Bronchus fibroblast of lung (primary cell): ENCODE measurements at places on chromosomes 7 and 10. TPM values are rescaled to one million over a fixed set of nuclear protein-coding genes. Genes with fewer than 3 reads are reported as not detected.

Gene BEND7
- total RNA-seq = 0.34 and 0.74 TPM in 2 replicates

Gene FBXL13
- total RNA-seq = 0.30 and 0.34 TPM in 2 replicates

Gene CUBN
- 0.17 and 0.89 TPM in 2 replicates for total RNA-seq

Gene PSD
- total RNA-seq = 0.67 and 1.9 TPM in 2 replicates

Gene NRCAM
- total RNA-seq = 3.0 and 4.2 TPM in 2 replicates

Gene OPALIN
- total RNA-seq = not detected in 2 replicates

Gene AOAH
- total RNA-seq = not detected in 2 replicates

Gene SLC16A9
- total RNA-seq = 1.3 and 2.0 TPM in 2 replicates

Gene KCNH2
- total RNA-seq = 0.15 TPM in 1 of 2 replicates, not detected in the other

Gene KCTD7
- total RNA-seq = 3.7 and 5.7 TPM in 2 replicates

Gene PHF14
- 9.5 and 11.6 TPM in 2 replicates for total RNA-seq

Gene LRRN3
- 0.59 and 0.84 TPM in 2 replicates for total RNA-seq

Gene IKZF1
- total RNA-seq = not detected in 2 replicates

Gene TMEM236
- total RNA-seq = not detected in 2 replicates

Gene NOM1
- 7.6 and 7.9 TPM in 2 replicates for total RNA-seq

Gene AASS
- 11.6 and 12.9 TPM in 2 replicates for total RNA-seq

Gene ZNF503
- total RNA-seq = 13.4 and 17.0 TPM in 2 replicates

Gene SFXN3
- total RNA-seq = 31.1 and 38.2 TPM in 2 replicates

Gene CLDN3
- total RNA-seq = not detected in 2 replicates

Gene CYP2C19
- not detected in 2 replicates for total RNA-seq

Gene ZNF487
- 1.9 and 4.2 TPM in 2 replicates for total RNA-seq

Gene TSPAN15
- total RNA-seq = under 0.01 and 0.30 TPM in 2 replicates

Gene TCERG1L
- not detected in 2 replicates for total RNA-seq

Gene FAM25A
- total RNA-seq = not detected in 2 replicates

Gene ADK
- 32.3 and 32.6 TPM in 2 replicates for total RNA-seq

Gene OLAH
- total RNA-seq = under 0.01 TPM in 1 of 2 replicates, not detected in the other

Gene ARHGAP22
- 28.9 and 32.4 TPM in 2 replicates for total RNA-seq

Gene ACTL6B
- not detected in 2 replicates for total RNA-seq

Gene IDI2
- not detected in 2 replicates for total RNA-seq

Gene C10orf53
- not detected in 2 replicates for total RNA-seq

Gene TRIM74
- total RNA-seq = under 0.01 TPM in 1 of 2 replicates, not detected in the other

Gene SLC12A9
- 17.1 and 18.0 TPM in 2 replicates for total RNA-seq

Gene ABCB1
- not detected in 2 replicates for total RNA-seq

Gene HOXA4
- total RNA-seq = 2.2 and 3.1 TPM in 2 replicates

Gene TRIL
- total RNA-seq = 0.45 and 0.84 TPM in 2 replicates

Gene DHX32
- total RNA-seq = 16.6 and 19.7 TPM in 2 replicates

Gene DYNC1I1
- under 0.01 and 0.34 TPM in 2 replicates for total RNA-seq

Gene TYW1B
- 0.30 and 0.67 TPM in 2 replicates for total RNA-seq

Gene PPP1R17
- not detected in 2 replicates for total RNA-seq

Gene SEC31B
- total RNA-seq = 1.5 and 1.7 TPM in 2 replicates

Gene ZNF138
- 5.2 TPM in 2 replicates for total RNA-seq
